ENCODE measurements at places on chromosomes 11 and 22.

- no peak for DNase-seq
Observed at GRCh38 chr11:134751766-134752165, 339.7 kb upstream of the B3GAT1 start.

- DNase-seq = no peak
Observed at GRCh38 chr11:35593143-35593542, 25.1 kb upstream of the FJX1 start.

DNA sequence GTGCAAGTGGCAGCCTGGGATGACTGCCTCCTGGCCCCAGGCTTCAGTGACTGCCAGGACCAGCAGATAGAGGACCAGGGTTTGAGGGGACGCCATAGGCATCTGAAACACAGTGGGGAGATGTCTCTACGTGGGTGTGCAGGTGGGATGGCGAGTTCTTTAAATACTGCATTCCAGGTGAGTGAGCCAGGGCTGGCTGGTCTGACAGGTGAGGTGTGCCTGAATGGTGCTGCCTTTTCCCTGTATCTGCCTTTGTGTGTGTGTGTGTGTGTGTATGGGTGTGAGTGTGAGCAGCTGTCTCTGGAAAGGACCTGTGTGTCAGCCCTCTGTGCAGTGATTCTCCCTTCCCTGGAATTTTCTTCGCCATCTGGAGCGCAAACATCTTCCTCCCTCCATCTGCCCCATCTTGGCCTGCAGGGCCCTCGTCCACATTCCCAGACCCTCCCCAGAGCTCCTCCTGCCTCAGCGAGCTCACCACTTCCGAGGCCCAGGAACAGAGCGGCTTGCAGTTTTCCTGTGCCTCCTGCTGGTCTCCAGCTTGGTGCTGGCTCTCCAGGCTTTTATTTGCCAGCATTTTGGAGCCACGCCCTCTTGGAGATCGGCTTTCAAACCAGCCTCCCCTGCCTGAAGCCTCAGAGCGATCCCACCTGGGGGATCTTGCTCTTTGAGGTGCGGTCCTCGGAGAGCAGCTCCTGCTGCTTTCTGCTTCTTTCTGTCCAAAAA is at the start of gene GPHA2:
Gene GPHA2 (minus strand): TSS at position 535 of the 723 bp plus-strand sequence. CDS start 433 bp downstream, at position 102.
- DNase-seq = no peak

- no peak for DNase-seq
Observed at GRCh38 chr11:18313965-18314763, 7.8 kb downstream of the HPS5 start.

- no peak for DNase-seq
Observed at GRCh38 chr11:5684036-5684645, 733 bp downstream of the TRIM5 start.

- no peak for DNase-seq
Observed at GRCh38 chr11:116059919-116060318, 555.7 kb upstream of the CADM1 start.

DNA sequence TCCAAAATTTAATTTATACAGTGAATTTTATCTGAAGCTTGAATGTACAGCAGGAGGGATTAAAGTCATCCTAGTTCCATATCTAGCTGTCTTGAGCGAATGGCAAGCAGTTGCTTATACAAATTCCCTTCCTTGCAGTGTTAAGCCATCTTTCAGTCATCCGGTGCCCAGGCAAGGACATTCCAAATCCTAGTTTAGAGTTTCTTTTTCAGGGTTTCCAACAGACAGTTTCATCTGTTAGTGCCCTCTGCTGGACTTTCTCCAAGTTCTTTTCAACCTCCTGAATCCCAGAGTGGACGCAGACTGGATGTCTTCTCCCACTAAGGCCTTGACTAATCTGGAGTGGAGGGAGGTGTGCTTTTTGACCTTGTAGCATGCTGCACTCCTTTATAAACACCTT is 45.4 kb downstream of the GRAMD1B start:
- DNase-seq = no peak

- no peak for DNase-seq
Observed at GRCh38 chr11:96105197-96105895, 181.4 kb upstream of the MTMR2 start.

GRCh38 chr11:16093889-16094653 is 262.3 kb downstream of the SOX6 start:
- DNase-seq = no peak

- DNase-seq = no peak
Observed at GRCh38 chr11:4699697-4700435, 2.2 kb upstream of the OR51E2 start.

DNA sequence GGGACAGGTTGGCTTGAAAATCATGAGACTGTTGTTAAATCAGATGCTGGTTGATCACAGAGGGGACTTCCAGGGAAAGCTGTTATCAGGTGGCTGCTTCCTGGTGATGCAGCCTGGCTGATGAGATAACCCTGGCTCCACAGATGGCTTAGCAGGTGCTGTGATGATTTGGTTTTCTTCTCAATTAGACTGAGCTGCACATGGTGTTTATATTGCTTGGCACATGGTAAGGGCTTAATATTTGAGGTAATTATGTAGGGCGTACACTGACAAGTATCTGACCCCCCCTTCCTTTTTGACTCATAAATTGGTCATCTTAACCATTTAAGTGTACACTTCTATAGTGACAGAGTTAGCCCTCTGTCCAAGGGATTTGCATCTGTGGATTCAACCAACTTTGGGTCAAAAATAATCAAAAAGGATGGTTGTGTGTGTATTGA is 7.0 kb downstream of the RPS3 start:
- no peak for DNase-seq

- DNase-seq = no peak
Observed at GRCh38 chr22:20531154-20531403, 23.7 kb downstream of the MED15 start.

GRCh38 chr22:29660021-29660420 is 56.6 kb downstream of the NF2 start:
- DNase-seq = no peak
